Stimulated activated CD4-positive, alpha-beta T cell treated with anti-CD3 and anti-CD28 coated beads, TNF-alpha, amount 100 ng/mL, for 1 hour (primary cell): ENCODE measurements at places on chromosomes 6 and 20.
A peak's percentile ranks its signal among the peaks of the same experiment; 100 is the strongest.

DNA sequence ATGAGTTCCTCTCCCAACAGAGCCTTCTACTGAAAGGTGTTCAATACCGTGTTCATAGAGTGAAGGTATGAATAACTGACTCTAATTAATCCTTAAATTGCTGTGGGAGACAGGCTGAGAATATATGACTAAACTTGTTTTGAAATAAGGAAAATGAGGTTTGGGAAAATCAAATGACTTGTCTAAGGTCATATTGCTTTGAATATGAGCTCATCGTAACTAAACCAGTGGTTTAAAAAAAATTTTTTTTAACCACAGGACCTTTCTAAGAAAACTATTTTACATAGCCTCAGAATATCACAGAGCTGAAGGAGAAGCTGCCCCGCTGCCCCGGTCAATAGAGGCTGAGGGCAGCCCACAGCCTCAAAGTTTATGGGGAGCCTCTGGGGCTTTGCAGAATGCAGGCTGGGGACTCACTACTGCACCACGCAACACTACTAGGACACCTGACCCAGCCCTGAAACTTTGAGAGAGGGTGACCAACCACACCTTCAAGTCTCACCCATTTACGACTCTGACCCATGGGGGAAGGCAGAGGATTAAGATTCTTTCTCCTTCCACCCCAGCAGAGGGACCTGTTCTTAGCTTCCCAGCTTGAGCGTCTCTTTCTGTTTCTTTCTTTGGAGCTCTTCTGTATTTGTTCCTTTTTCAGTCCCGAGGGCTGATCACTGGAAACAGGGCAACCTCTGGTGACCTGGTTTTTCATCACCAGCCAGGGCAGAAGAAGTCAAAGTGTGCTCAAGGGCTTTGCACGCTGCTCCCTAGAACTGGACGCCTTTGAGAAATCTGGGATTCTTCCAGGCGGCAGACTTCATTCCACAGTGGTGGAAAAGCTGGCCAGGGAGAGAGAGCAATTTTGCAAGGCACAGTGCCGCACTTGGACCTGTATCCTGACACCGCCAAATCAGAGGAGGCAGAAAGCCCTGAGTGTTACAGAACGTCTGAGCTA is 220.2 kb downstream of the ATXN1 start:
- DNase-seq = no peak

GRCh38 chr6:37273690-37274089 is 15.7 kb upstream of the TMEM217 start:
- no peak for DNase-seq

- no peak for DNase-seq
Measured at GRCh38 chr6:128144320-128144719, 243.5 kb upstream of the THEMIS start.

DNA sequence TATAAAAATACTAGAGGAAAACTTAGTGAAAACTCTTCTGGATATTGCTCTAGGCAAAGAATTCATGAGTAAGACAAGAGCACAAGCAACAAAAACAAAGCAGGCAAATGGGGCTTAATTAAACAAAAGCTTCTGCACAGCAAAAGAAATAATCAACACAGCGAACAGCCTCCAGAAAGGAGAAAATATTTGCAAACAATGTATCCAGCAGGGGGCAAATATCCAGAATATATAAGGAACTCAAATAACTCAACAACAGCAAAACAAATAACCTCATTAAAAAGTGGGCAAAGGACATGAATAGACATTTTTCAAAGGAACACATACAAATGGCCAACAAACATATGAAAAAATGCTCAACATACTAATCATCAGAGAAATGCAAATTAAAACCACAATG is 17.1 kb upstream of the HECA start:
- DNase-seq = no peak

- no peak for DNase-seq
Measured at GRCh38 chr6:36025932-36026327, 1.5 kb upstream of the SLC26A8 start.

- no peak for DNase-seq
Measured at GRCh38 chr6:42452171-42453030, 675 bp upstream of the TRERF1 start.

- DNase-seq = no peak
Measured at GRCh38 chr6:162408826-162409535, 318.6 kb downstream of the PRKN start.

GRCh38 chr20:13922241-13922640 is 68.2 kb downstream of the SEL1L2 start:
- no peak for DNase-seq

- DNase-seq = no peak
Measured at GRCh38 chr6:3607599-3607998, 143.9 kb downstream of the PXDC1 start.

DNA sequence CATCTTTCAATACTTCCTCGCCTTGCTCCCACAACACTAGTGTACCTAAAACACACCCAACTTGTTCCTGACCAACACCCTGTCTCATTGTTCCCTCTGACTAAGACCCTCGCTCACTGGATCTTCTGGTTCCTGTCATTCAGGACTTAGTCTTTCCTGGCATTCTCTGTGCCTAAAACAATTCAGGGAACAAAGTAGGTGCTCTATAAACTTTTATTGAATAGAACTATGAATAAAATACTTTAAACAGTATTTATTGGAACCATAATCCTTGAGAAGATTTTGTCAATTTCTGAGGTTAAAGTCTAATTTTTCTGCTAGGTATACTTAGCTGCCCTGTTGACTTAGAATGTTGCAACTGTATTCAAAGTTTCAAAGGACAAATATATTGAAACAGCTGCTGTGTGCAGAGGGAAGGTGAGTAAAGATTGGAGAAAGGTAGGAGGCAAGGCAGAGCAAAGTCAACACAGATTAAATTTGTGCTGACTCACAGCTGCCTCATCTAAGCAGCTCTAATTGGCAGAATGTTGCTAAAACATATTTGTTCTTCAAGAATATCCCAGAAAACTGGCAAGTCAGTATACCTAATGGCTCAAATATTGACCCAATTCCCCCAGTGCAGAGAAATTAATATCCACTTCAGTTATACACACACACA is 37.6 kb downstream of the GSTA2 start:
- DNase-seq = no peak

DNA sequence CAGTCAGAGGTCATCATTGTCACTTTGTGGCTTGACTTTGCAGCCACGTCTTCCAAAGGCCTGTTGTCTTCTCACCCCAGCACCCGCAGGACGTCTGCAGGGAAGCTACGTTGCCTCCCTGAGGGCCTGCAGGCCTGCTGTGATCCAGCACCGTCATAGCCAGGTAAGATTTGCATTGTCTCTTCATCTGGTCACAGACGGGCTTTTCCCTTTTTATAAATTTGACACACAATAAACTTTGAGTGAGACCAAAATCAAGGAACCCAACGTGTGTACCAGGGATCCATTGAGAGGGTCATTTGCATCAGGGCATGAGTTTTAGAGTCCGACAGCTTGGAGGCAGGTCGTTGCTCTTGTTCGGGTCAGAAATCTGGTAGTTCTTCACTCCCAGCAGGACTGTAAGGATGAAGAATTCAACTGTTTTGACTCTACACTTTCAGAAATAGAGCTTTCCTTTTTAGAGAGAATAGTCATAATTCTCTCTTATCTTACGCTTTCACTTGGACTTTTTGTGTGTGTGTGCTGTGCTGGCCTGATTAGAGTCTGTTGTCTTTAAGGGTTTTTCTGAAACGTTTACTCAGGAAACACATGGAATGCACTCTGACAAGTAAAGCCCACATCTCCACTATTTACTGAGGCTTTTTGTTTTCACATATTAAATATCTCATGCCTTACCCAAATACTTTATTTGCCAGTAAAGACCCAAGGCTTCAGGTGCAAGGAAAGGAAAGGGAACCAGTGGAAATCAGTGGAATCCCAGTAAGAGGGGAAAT is 177.2 kb upstream of the TAB2 start:
- peak; percentile 18 for DNase-seq

DNA sequence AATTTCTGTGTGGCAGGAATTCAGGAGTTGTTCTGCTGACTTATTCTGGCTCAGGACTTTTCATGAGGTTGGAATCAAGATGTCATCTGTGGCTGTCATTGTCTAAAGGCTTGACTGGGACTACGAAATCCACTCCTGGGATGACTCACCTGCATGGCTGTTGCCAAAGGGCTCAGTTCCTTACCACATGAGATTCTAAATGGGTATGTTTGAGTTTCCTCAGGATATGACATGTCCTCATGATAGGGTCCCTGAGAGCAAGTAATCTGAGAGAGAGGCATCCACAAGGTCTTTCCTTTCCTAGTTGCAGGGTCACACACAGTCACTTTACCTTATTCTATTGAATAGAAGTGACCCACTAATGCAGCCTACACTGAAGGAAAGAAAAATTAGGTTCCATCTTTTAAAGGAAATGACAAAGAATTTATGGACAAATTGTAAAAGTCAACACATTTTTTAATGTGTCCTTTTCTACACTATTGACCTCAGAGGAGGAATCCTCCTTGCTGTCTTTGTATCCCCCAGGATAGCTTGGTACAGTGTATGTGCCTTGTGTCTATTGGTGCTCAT is 1025.0 kb upstream of the GJE1 start:
- no peak for DNase-seq

DNA sequence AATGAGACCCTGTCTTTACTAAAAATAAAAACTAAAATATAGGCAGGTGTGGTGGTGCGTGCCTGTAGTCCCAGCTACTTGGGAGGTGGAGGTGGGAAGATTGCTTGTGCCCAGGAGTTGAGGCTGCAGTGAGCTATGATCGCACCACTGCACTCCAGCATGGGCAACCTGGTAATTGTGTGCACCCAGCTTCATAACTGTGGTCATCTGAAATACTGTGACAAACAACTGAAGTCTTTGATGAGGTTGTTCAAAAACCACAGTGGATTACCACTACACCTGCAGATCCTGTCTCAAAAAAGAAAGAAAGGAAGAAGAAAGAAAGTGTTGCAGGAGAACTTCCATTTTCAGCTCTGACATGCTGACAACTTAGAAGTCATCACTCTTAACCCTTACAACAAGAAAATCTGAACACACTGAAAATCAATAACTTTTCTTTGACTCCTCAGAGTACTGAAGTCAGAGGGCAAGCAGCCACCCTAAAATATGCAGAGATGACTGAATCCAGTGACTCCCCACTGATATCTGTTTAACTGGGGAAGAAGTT is 13.8 kb upstream of the ZBP1 start:
- DNase-seq = no peak

GRCh38 chr20:10706460-10706811 is 32.6 kb upstream of the JAG1 start:
- no peak for DNase-seq

GRCh38 chr6:47520282-47520681 is 42.7 kb downstream of the CD2AP start:
- no peak for DNase-seq

GRCh38 chr6:129130959-129131681 is 248.2 kb downstream of the LAMA2 start:
- DNase-seq = no peak

DNA sequence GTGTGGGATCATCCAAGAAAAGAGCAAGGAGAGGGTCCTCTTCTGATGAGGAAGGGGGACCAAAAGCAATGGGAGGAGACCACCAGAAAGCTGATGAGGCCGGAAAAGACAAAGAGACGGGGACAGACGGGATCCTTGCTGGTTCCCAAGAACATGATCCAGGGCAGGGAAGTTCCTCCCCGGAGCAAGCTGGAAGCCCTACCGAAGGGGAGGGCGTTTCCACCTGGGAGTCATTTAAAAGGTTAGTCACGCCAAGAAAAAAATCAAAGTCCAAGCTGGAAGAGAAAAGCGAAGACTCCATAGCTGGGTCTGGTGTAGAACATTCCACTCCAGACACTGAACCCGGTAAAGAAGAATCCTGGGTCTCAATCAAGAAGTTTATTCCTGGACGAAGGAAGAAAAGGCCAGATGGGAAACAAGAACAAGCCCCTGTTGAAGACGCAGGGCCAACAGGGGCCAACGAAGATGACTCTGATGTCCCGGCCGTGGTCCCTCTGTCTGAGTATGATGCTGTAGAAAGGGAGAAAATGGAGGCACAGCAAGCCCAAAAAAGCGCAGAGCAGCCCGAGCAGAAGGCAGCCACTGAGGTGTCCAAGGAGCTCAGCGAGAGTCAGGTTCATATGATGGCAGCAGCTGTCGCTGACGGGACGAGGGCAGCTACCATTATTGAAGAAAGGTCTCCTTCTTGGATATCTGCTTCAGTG is 40.8 kb downstream of the ZBTB2 start:
- DNase-seq = no peak

GRCh38 chr6:36649086-36649485 is 29.4 kb upstream of the CDKN1A start:
- DNase-seq = no peak

DNA sequence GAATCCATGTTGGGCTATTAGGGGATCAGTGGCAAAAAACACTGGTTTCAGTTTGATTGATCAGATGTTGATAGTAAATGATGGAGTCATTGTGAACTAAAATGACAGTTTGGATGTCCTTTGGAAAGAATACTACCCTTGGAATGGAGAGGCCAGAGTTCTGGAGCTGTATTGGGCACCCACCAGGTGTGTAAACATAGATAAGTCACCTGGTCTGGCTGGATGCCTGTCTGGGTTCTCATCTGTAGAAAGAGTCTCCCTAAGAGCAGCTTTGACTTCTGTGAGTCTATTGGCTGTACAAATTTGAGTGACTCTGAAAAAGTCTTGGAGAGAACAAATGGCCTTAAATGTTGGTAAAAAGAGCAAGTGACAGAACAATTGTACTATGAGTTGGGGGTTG is 115.0 kb downstream of the SCP2D1 start:
- DNase-seq = no peak

- DNase-seq = no peak
Measured at GRCh38 chr6:153073841-153074240, 57.2 kb downstream of the RGS17 start.

- DNase-seq = no peak
Measured at GRCh38 chr6:63023726-63024125, 187.5 kb upstream of the FKBP1C start.

DNA sequence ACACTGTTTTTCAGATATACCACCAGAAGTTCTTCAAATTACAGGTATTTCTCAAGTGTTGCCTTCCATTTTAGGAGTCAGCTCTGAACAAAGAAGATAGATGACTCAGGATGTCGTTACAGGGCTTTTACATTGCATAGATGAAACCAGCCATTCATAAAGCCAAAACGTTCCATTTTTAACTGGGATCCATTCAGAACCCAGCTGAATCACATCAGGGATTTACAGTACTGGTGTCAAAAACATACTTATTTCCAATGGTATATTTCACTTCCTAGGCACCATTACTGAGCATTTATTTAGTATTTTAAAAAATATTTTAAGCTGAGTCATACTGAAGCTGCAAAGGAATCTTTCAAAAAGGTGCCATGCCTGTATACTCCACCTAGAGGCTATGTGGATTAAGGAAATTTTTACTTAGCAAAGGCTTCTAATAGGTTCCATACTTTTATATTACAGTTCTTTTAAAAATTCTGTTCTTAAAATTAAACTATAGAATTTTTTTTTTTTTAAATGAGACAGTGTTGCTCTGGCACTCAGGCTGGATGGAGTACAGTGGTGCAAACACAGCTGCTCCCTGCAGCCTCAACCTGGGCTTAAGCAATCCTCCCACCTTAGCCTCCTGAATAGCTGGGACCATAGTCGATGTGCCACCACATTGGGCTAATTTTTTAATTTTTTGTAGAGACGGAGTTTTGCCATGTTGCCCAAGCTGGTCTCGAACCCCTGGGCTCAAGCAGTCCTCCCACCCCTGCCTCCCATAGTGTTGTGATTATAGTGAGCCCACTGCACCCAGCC is 2.6 kb downstream of the ASF1A start:
- no peak for DNase-seq

GRCh38 chr20:25273046-25273445 is 25.2 kb downstream of the PYGB start:
- DNase-seq = no peak
